ENCODE measurements at places on chromosomes 12 and 14.

GRCh38 chr12:89949457-89950195 is 241.0 kb upstream of the ATP2B1 start:
- DNase-seq = no peak

- no peak for DNase-seq
Observed at GRCh38 chr14:48250575-48250974, 575.2 kb upstream of the MDGA2 start.

DNA sequence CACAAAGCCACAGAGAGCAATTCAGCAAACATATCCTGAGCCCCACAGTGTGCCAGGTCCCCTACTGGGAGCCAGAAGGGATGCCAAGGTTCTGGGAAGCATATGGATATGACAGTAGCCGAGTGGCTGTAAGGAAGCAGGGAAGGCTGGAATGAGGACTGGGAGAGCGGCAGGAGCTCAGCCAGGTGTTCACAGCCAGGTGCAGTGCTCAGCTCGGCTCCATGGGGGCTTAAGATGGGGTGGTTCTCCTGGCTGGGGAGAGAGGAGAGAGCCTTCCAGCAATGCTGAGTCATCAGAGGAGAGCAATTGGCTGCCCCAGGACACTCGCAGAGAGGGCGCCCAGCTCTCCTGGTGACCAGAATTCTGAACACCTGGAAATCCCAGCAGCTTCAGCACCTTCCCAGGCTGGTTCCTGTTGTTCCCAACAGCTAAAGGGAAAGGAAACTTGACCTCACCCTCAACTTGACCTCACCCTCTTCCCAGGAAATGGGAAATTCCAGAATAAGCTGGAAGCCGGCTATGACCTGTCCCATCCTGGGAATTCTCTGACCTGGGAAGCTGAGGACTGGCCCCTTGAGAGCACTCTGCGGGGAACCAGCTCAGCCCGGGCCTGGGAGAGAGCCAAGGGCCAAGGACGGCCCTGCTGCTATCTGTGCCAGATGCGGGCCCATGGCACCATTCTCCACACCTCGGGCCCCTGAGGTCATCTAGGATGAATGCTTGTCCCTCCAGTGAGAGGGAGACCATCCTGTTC is 34.6 kb downstream of the SLC6A12 start:
- DNase-seq = no peak

GRCh38 chr14:68395604-68396003 is 397.3 kb downstream of the ZFP36L1 start:
- DNase-seq = no peak

- no peak for DNase-seq
Observed at GRCh38 chr12:131850856-131851559, 22.8 kb downstream of the MMP17 start.

DNA sequence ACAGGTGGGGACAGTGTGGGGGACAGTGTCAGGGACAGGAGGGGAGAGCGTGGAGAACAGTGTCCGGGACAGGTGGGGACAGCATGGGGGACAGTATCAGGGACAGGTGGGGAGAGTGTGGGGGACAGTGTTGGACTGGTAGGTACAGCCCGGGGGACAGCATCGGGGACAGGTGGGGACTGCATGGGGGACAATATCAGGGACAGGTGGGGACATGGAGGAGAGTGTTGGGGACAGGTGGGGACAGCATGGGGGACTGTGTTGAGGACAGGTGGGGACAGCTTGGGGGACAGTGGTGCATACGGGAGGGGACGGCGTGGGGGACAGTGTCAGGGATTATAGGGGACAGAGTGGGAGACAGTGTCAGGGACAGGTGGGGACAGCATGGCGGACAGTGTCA is 212.3 kb downstream of the TMEM121 start:
- DNase-seq = no peak

- DNase-seq = no peak
Observed at GRCh38 chr12:108907839-108908351, 28.0 kb downstream of the DAO start.

DNA sequence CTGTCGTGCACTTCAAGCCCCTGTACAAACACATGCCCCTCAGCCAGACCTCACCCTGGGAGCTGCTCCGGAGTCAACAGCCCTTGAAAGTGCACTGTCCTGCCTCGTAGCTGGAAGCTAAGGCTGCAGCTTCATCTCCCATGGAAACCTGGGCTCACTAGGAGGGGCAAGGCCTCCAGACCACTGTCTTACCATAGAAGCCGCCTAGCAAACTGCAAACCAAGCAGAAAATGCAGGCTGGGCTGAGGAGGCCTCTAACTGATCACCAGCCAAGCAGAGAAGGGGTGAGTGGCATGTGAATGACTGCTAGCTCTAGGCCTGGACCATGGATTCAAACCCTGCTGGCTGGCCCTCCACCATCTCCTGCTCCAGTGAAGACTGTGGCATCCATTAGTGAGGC is 340.2 kb downstream of the CACNA1C start:
- no peak for DNase-seq

DNA sequence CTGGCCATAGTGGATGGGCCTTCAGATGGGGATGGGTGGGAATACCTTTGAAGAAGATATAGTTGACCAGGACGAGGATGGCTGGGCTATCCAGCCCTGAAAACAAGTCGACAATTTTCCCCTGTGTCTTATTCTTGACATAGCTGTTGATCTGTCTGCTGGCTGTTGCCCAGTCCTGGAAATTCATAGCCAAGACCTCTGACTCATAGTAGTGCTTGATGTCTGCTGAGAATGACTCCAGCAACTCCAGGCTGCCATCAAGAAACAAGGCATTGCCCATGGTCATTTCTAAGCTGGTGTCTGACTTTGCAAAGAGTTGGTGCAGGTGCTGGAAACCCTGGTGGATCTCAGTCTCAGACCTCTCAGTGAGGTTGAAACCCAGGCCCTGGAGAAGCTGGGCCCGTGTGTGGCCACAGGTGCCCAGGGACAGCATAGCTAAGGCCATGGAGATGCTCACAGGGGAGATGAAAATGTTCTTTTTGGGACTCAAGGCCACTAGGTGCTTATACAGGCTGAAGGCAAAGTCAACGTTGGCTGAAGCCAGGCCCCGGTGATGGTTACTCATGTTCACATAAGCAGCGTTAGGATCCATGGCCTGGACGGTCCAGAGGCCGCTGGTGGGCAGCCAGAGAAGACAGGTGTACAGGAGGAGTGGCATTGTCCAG is 9.0 kb downstream of the SERPINA6 start:
- no peak for DNase-seq

GRCh38 chr14:87045956-87046355 is 947.0 kb downstream of the GALC start:
- no peak for DNase-seq

All from esophagus squamous epithelium (tissue), 5 donors.